Islet precursor cell (in vitro differentiated cells): ENCODE measurements at places on chromosomes 4 and X.

DNA sequence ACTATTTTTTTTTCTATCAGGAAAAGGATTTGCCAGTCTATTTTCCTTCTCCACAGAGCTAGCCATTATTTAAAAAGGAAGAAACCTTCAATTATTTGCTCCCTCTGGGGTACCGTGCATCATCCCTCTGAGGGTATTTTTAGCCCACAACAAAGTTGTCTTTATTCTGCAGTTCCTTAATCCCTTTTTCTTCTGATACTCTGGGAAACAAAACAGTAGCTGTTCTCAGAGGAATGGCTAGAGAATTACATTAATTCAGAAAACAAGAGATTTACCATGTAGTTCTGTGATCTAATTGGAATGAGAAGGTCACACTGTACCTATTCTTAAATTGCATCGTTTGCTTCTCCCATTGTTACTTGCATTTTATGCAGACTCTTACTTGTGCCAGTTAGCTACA, 1056.7 kb downstream of the STIM2 start:
- no peak for DNase-seq

DNA sequence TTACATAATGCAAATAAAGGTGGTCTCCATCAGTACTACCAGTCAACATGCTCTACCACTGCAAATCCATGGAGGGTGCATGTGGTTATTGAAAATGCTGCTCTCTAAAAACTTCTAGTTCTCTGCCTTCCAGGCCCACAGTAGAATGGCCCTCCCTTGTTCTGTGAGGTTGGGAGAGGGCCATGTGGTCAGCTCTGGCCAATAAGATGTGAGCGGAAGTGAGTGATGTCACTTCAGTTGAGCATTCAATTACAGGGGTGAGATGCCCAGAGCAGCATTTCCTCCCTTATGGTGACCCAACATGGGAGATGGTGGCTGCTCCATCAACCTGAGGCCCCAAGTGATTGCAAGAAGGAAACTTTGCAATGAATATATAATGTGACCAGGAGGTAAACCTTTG, 148.8 kb downstream of the CPEB2 start:
- no peak for DNase-seq

- DNase-seq, result no peak
These were observed 1995.9 kb downstream of the C4orf33 start for GRCh38 chr4:131091896-131092295.

- no peak for DNase-seq
These were observed 575.1 kb downstream of the IL15 start for GRCh38 chr4:142211444-142211843.

DNA sequence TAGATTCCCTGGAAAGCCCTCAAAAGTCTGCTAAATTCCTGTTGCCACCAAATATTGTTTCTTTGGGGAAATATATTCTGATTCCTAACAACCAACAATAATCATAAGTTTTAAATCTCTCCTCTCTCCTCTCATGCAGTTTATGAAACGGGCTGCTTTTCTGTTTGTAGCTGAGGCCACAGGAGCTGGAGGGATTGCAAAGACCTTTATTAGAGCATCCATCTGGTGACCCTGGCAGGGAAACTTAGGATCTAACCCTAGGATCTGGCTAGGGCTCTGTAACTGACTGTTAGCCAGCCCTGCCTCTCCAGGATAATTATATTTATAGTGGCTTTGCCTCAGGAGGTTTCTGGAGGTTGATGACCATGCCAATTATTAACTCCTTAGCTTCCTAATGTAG, 56.9 kb downstream of the SMAD1 start:
- DNase-seq, result no peak

- no peak for DNase-seq
These were observed 27.5 kb upstream of the OTUD4 start for GRCh38 chr4:145207934-145208333.

DNA sequence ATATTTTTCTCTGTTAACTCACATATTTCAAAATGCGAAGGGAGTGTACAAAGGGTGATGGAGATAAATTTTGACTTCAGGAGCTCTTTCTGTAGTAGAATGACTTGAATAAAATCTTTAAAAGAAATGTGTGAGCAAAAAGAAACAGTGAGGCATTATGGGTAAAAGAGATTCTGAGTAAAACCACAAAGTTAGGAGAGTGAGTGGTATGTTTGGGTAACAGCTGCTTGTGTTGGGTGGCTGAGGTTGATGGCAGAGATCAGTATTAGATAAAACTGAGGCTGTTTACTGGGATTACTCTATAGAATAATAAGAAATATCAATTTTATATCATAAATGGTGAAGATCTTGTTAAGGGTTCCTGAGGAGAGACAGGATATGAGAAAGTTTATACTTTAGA, 434.2 kb upstream of the AMOT start:
- no peak for DNase-seq

DNA sequence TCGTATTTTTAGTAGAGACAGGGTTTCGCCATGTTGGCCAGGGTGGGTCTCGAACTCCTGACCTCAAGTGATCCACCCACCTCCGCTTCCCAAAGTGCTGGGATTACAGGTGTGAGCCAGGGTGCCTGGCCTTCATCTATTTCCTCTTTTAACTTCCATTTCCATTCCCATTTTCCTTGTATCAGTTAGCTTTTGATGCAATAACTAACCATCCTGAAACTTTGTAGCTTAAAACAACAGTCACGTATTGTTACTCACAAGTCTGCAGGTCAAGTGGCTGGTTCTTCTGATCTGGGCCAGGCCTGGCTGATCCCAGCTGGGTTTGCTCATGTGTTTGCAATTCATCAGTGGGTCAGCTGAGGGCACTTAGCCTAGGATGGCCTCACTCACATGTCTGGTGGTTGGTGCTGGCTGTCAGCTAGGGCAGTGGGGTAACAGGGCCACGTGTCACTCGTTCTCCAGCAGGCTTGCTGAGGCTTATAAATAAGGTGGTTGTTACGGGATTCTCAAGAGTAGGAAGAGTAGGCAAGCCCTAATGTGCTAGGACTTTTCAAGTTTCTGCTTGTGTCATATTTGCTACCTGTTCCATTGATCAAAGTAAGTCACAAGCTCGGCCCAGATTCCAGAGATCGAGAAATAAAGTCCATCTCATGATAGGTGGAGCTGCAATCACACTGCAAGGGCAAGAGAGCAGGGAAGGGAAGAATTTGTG, 88.2 kb downstream of the SOWAHB start:
- DNase-seq, result peak; percentile 80

DNA sequence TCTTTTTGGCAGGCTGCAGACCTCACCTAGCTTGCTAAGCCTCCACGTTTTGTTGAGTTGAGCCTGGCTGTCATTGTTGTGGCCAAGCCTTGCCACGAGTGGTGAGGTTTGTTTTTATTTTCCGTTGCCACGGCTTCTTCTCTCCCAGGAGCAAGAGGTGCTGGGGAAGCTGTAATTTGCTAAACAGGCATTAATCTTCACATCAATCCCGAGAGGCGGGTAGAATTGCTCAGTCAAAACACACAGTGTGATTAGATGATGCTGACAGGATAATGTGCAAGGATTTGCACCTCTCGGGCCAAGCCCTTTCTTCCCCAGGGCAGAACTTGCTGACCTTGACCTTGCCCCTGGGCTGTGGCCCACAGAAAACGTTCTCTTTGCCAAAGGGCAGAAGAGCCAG, 72.2 kb upstream of the ATP6AP2 start:
- no peak for DNase-seq

DNA sequence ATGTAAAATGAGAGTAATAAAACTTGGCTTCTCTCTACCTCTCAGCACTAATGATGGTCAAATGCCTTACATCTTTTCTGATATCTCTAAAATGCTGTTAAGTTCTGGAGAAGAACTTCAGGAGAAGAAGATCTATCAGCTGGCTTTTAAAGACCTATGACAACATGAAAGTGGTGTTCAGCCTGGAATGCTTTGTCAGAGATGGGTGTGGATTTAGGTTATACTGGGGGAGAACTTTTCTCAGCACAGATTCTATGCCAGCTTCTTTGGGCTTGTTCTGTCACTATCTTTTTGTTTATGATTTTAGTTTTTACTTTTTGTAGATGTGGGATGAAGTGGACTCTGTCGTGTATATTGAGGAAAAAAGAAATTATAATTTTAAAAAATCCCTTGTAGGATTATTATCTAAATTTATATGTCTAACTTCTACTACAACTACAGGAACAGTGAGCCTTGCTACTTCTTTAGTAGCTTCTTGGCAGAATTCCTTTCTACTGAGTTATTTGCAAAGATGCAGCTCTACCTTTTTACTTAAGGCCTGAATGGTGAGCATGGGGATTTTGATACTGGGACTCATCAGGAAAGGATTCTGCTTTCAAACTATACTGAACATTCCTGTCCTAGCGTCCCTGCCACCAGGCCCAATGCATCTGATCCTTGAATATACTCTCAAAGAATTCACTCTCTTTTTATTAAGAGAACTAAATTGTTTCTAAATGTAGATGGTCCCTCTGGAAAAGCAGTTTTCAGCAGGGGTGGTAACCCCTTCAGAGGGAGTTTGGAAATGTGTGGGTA, 19.6 kb downstream of the CYP2U1 start:
- no peak for DNase-seq

- no peak for DNase-seq
These were observed 91.4 kb downstream of the CLNK start for GRCh38 chr4:10593130-10593529.

- DNase-seq, result no peak
These were observed 25.2 kb upstream of the GK start for GRCh38 chrX:30627818-30628652.

GRCh38 chr4:169117591-169118081, 107.6 kb upstream of the CBR4 start:
- no peak for DNase-seq

- DNase-seq, result no peak
These were observed 34.6 kb upstream of the CABS1 start for GRCh38 chr4:70300215-70300614.

- DNase-seq, result no peak
These were observed 493.1 kb downstream of the MAGEE1 start for GRCh38 chrX:76920607-76921006.

GRCh38 chrX:45849261-45849862, 648.7 kb upstream of the DIPK2B start:
- DNase-seq, result peak; percentile 56

- DNase-seq, result no peak
These were observed 102.6 kb downstream of the SATL1 start for GRCh38 chrX:85140964-85141363.

DNA sequence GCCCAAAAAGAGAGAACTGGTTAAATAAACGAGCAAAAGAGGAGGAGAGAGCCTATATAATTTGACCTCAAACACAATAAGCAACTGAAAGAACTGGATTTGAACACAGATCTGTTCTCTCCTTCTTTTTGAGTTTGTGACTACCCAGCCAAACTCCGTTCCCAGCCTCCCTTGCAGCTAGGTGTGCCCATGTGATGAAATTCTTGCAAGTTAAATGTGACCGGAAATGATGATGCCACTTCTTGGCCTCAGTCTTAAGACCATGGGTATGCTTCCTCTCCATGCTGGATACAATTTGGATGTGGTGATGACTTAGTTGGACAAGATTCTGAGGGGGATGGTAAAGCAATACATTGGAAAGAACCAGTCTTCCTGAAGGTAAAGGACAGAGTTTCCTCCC, 204.1 kb downstream of the PTTG2 start:
- DNase-seq, result no peak

DNA sequence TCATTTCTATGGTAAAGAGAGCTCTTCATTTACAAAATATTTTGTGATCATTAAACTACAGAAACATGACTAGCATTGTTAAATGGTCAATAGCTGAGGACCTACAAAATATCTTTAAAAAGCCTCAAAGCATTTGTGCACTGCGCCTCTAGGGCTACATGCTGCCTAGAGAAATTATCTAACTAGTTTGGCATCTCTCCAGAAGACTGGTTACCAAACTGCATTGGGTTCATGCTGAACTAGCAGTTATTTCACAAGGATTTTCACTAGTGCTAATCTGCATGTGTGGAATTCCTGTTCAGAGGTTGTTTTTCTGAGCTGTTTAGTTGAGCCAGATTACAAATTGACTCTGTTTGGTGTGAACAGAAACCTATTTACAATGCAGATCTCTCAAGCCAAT, 58.5 kb upstream of the PITX2 start:
- peak; percentile 60 for DNase-seq

DNA sequence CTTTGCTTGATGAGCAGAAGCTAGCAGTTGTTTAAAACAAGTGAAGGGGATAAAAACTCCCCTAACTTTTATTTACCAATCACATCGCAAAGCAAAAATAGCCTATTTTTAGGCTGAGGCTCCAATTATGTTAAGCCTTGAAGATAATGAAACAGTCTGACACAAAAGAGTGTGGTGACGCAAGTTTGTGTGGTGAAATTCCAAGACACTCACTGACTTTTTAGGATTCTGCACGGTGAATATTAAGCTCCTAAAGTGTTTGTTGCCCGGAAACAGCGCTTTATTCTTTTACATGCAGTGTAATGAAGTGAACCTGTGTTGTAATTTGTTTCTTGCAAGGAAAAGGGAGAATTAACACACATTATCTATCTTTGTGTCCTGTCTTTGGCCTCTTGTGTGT, 74.8 kb downstream of the POLA1 start:
- no peak for DNase-seq

GRCh38 chr4:76207549-76207948, 6.1 kb downstream of the SCARB2 start:
- no peak for DNase-seq
